ENCODE measurements at places on chromosomes 7 and 10.

GRCh38 chr10:86946213-86947155, 10.9 kb downstream of the MMRN2 start:
- no peak for DNase-seq

GRCh38 chr10:119896937-119897770, 4.6 kb downstream of the SEC23IP start:
- DNase-seq = peak; percentile 28

- no peak for DNase-seq
These were observed 156.1 kb downstream of the DGKI start for GRCh38 chr7:137690635-137691034.

GRCh38 chr7:11833431-11833830, 1.4 kb upstream of the THSD7A start:
- no peak for DNase-seq

- no peak for DNase-seq
These were observed 208.2 kb downstream of the SNX13 start for GRCh38 chr7:17732083-17732482.

GRCh38 chr10:44998146-44998631, 2.5 kb upstream of the ZNF22 start:
- DNase-seq = no peak

Measured in AG08396 (cell line).